Myocyte (in vitro differentiated cells): ENCODE measurements at places on chromosomes 4 and X. TPM values are rescaled to one million over a fixed set of nuclear protein-coding genes. Genes with fewer than 3 reads are reported as not detected.

Gene STOX2
- 0.31 and 0.53 TPM in 2 replicates for total RNA-seq

Gene LUZP4
- not detected in 2 replicates for total RNA-seq

Gene SLC16A2
- 25.8 and 26.0 TPM in 2 replicates for total RNA-seq

Gene SPANXC
- total RNA-seq, result not detected in 2 replicates

Gene HGFAC
- 0.47 and 0.48 TPM in 2 replicates for total RNA-seq

Gene ANXA3
- total RNA-seq, result 0.16 TPM in 1 of 2 replicates, not detected in the other

Gene RBM46
- not detected in 2 replicates for total RNA-seq

Gene CFAP299
- total RNA-seq, result 0.62 and 1.9 TPM in 2 replicates

DNA sequence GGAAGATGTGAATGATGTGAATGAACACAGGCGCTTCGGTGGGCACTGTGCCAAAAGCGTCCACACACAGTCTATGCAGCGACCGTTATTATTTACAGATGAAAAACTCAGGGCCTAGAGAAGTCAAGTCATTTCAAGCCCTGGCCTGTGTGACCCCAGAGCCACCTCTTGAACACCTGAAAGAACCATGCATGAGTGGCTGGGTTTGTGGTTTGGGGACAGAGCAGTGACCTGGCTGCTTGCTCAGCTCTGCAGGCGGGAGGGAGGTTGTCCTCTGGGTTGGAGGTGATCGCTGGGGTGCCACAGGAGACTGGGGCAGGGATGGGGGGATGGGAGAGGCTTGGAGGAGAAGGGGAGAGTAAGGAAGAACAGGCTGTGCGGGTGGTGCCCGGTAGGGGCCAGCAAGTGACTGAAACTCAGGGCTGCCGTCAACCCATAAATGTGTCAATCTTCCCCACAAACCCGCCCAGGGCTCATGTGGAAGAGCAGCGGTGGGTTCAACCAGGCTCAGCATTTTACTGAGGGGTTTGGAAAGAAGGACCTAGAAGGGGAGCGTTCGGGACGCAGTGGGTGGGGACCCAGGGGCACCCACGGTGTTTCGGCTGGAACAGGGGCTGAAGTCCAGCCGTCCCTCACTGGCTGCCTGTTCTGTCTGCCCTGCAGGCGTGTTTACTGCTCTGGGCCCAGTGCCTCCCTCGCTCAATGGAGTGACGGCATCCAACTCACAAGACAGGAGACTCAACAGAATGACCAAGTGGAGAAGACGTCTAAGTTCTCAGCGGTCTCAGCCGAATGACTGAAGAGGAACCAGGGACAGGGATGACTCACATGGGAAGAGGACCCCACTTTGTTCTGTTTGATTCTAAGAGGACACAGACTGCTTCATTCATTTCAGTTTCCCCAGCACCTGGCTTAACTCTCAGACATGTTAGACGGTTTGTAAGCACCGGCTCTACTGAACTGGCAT is 167.8 kb downstream of the AFAP1 start:
- no peak for DNase-seq

DNA sequence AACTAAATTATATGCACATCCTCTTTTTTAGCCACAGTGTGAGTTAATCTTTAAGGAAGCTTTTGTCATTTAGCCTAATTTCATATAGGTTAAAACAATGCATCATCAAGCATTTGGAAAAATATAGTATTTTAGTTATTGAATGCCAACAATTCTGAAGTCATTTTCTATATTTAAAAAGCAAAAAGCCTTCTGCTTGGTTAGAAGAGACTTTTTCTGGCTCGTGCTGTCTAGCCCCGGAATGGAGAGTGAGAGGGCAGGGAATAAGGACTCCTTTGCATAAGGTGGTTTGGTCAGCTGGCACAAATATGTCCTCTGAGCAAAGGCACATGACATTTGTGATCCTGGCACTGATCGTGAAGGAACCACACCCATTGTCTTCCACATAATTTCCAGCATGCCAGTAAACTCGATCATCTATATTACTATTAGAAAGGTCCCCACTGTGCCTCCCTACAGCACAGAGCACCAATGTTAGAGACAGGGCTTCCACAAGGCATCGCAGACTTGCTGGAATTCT is 393.7 kb upstream of the INTU start:
- DNase-seq, result peak; percentile 41

- DNase-seq, result no peak
These were observed 1348.8 kb downstream of the PCDH18 start for GRCh38 chr4:136183513-136183912.

DNA sequence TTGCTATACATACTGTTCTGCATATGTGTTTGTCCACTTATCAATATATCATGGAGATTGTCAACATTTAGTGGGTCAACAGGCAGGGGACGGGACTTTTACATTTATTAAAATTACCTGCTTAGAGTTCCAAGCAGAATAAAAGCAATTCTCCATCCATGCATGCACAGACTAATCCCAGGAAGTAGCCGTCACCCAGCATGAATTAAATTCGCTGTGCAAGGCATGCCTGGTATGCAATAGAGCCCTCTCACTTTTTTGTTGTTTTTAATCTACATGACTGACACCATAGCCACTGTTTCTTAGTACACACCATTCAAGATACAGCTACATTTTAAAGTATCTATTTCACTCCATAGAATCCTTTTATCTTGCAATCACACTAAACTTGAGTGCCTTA is 108.9 kb downstream of the USP46 start:
- DNase-seq, result no peak

- no peak for DNase-seq
These were observed 423.8 kb upstream of the FRG1 start for GRCh38 chr4:189516902-189517301.

GRCh38 chr4:96366632-96367031 is 526.7 kb downstream of the PDHA2 start:
- DNase-seq, result no peak

- no peak for DNase-seq
These were observed 323.3 kb upstream of the GALNT7 start for GRCh38 chr4:172845281-172845680.

- DNase-seq, result peak; percentile 91
These were observed 345.4 kb upstream of the GATB start for GRCh38 chr4:152106113-152106763.

- no peak for DNase-seq
These were observed 7.0 kb downstream of the PALLD start for GRCh38 chr4:168503652-168504362.

DNA sequence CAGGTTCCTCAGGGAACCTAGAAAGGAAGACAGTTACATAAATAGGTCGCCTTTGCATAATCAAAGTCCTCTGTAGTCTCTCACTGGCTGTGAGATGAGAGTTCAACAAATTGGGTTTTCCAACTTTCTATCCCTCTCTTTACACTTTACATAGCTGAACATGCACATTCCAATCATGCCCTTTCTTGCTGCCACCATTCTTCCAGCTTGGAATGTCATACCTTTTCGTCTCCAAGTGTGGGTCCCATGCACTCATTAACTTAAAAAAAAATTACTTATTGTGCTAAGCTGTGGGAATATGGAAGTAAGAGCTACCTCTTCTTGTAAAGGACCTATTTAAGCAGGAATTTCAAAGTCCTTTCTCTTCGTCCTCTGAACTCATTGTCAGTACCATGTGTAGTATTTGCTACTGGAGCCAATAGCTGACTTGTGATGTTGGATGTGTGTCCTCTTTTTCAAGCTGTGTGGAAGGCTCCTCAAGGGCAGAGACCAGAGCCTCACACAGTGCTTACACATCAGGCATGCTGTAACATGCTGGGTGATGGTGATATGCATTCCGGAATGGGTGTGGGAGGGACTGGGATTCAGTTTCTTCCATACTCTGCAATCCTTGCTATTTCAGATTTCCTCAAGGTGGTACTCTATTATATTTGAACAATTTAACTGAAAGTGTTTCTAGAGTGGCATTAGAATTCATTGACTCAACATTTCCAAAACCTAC is 7.1 kb downstream of the ENOPH1 start:
- DNase-seq, result no peak

DNA sequence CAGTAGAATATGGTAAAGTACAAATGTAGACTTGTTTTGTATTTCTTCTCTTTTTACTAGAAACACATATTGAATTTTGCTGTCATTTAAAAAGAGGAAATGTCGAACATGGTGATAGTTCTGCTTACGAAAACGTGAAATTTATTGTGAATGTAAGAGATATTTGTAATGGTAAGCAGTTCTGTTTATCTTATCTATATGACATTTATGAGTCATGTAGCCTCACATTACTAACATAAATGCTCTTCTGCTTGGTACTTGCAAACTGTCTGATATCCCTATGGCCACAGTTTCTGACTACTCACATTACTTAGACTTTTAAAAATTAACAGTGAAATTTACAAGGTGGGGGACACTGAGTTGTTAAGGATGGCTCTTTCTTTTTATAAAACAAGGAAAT is 57.9 kb downstream of the PASD1 start:
- DNase-seq, result no peak

DNA sequence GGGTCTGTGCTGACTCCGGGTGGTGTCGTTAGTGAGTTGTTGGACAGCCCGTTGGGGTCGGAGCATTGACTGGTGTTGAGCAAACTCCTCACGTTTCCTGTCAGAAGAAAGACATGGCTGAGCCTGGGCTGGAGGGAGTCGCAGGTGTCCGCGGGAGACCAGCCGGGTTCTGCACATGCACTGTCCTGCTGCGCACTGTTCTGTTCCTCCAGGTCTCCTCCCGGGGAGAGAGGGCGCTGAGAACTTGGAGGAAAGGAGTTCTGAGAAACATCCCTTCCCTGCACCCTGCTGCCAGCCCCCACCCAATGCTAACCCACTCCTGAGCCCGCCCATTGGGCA is 1.1 kb downstream of the ZNF141 start:
- DNase-seq, result no peak

GRCh38 chr4:101210331-101210730 is 137.0 kb downstream of the PPP3CA start:
- DNase-seq, result no peak

GRCh38 chr4:176979416-176979815 is 186.7 kb upstream of the VEGFC start:
- no peak for DNase-seq

GRCh38 chr4:155339588-155339987 is 37.2 kb downstream of the MAP9 start:
- DNase-seq, result no peak

- no peak for DNase-seq
These were observed 80.0 kb upstream of the FGF13 start for GRCh38 chrX:138791551-138791950.
